ENCODE measurements at places on chromosomes 13 and 19.

GRCh38 chr19:3499738-3500428, 591 bp downstream of the DOHH start:
- DNase-seq: no peak

DNA sequence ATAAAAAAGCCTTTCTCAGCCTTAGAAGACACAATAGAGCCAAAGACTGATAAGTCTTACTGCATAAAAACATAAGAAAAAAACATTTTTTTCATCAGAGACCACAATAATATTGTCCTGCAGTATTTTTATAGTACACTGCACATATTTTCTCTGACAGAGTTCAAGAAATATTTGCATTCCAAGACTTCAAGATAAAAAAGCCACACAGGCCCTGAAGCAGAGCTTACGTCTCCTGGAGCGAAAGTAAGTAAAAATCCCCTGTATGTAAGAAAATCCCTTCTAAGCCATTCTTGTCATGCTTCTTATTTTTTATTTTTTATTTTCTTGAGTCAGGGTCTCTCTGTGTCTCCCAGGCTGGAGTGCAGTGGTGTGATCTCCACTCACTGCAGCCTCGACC, 755.9 kb downstream of the LIG4 start:
- no peak for DNase-seq

- no peak for DNase-seq
Measured at GRCh38 chr13:110272227-110272626, 34.7 kb downstream of the COL4A1 start.

- no peak for DNase-seq
Measured at GRCh38 chr13:44934724-44935123, 54.5 kb downstream of the NUFIP1 start.

GRCh38 chr19:9789066-9789465, 20.5 kb upstream of the ZNF846 start:
- DNase-seq: no peak

DNA sequence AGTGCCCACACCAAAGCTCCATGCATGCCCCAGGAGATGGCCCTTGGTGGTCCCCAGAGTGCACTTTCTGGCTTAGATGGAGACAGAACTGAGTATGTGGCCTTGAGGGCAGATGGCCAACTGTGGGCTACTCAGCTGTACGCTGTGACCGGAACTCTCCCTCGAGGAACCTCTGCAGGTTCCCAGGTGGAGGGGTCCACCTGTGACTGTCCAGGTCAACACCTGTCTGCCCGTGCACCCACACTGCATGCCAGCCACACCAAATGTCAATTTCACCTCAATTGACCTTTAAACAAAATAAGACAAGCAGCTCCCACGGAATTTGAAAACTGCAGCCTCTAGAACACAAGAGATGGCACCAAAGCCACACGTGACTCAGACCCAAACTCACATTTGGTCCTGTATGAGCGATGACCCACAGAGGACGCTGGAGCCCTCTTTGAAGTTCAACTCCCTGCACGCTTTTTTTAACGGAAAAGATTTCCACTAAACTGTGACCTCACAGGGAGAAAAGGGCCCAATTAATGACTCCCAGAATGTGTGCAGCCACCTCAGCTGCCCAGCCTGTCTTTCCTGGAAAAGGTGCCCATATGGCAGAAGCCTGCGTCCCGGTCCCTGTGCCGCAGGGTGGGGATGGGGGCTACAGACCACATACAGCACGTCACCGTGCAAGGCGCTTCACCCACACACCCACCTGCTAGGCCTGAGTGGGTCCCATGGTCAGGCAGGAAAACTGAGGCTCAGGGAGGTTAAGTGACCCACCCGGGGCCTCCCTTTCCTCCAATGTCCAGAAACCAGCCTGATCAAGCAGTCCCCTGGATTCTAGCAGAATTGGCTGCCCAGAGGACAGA, 47.7 kb downstream of the KLF2 start:
- no peak for DNase-seq

DNA sequence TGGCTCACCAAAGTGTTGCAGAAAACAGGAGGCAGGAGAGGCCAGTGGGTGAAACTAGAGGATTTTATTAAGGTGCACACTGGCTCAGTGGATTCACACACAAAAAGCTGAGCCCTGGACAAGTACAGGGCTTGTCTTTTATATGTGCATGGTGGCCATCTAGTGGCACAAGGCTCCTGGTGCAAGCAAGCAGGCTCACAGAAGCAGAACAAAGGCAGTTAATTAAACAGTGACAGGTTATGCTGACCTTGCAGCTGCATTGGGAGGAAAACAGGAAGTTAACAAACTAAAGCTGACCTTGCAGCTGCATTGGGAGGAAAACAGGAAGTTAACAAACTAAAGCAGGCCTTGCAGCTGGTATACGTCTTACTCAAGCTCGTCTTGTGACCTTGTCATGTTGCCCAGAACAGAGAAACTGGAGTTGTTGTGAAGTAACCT, 65.3 kb upstream of the ZNF681 start:
- no peak for DNase-seq

DNA sequence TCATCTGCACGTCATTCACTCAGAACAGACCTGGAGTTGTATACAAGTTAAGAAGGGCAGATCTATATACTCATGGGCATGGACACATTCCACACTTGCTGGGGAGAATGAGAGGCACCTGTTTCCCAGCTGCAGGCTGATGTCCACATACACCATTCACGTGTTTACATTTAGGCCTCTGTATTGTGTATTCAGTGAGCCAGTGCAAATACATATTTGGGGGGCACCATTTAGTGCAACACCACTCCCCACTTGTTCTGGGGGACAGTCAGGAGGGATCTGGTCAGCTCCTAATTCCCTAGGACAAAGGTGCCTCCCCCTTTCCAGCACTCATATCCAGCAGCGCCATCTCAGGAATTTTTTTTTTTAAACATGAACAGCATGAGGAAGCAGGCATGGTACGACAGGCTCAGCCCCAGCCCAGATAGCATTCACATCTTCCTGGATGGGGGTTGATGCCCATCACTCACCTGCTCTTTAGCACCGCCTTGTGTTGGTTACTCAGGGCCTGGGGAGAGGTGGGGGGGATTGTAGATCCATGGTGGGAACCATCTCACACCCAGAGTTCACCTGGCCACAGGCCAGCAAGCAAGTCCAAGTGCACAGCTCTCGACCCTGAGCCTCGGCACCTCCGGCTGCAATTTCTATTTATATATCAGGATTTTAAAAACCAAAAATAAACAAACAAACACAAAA, 56.9 kb upstream of the ZNF254 start:
- DNase-seq: no peak

- DNase-seq: no peak
Measured at GRCh38 chr19:42412227-42412626, 15.0 kb downstream of the LIPE start.

- DNase-seq: no peak
Measured at GRCh38 chr13:20426766-20427448, 98.8 kb downstream of the CRYL1 start.

GRCh38 chr19:8585894-8586750, 8.9 kb upstream of the MYO1F start:
- peak; percentile 29 for DNase-seq

DNA sequence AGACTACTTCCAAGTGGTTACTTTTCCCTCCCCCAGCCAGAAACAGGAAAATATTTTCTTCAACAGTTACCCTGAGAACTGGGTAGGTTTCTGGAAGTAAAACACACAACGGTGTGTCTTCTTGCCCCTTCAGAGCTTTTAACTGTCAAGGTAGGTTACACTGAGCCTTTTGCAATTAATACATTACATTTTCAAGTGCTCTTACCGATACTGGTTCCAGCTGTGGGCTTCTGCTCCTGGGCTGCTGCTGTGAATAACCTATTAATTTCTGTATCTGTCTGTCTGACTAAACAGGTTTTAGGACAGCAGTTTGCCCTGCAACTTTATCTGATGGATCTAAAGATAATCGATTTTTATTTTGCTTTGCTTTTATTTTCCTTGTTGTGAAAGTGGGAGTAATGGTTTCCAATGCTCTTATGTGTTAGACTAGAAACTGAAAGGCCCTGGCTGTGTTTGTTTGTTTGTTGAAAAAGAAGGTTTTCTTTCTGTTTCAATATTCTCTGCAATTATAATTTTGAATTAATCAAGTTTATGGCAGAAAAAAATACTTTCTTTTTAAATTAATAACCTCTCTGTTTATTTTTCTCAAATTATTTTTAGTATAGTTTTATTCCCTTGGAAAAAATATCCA, 196.7 kb upstream of the SLITRK6 start:
- DNase-seq: no peak

DNA sequence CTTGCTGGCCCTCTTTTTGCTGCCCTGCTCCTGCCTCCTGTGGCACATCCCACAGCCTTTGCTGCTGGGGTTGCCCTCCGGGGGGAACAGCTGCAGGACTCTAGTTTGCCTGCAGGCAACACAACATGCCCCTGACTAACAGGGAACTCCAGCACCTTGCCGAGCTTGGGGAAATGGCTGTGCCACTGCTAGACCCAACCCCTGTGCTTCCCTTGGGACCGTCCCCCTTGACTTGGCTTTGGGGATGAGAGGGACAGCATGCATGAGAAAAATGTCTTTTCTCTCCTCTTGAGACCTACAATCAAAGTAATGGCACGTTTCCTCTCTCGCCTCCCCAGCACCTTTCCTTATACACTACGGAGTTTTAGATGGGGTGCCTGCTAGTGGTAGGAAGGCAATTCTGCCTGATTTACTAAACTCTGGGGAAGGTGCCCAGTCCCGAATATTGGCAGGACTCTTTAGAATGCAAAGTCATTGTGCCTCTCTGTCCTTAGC, 12.4 kb upstream of the VWA8 start:
- DNase-seq: no peak

- DNase-seq: no peak
Measured at GRCh38 chr13:94994506-94994905, 282.2 kb upstream of the SOX21 start.

- no peak for DNase-seq
Measured at GRCh38 chr13:28077231-28077630, 23.1 kb downstream of the FLT3 start.

DNA sequence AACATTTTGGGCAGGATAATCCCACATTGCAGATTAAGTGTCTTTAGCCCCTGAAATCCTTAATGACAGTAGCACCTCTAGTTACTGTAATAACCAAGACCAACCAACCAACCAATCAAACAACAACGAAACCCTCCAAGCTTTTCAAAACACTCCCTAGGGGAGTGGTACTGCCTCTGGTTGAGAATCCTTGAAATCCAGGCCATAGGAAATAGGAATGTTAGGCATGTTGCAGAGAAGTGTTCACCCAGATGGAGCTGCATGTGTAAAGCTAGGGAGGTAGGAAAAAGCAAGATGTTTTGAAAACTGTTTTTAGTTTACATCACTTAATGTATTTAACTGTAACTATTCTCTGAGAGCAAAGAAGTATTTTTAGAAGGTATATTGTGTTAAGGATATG, 4.5 kb downstream of the LACC1 start:
- no peak for DNase-seq

DNA sequence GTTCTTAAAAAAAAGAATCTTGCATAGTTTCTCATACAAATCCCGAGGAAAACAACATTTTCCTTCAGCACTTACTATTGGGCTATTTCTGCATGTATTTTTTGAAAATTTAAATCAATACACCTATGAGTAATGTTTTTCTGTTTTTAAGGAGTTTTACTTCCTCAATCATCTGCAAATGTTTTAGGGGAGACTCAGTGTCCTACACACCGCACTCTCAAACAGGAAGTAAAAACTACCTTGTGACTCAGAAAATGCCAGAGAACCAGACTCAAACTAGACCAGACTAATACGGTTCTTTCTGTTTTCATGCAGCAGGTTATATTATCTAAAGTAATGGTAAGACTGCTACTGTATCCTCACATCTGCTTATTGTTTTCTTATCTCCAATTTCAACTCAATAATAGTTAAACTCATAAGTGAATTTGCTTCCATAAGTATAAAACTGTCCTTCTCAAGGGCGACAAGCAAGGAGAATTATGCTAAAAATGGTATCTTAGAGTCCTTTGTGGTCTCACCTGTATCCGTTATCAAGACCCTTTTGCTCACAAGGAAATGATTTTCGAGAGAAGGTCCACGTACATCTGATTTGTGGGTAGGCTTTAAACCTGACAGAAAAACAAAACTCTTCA, 52.5 kb downstream of the FLT3 start:
- DNase-seq: no peak

DNA sequence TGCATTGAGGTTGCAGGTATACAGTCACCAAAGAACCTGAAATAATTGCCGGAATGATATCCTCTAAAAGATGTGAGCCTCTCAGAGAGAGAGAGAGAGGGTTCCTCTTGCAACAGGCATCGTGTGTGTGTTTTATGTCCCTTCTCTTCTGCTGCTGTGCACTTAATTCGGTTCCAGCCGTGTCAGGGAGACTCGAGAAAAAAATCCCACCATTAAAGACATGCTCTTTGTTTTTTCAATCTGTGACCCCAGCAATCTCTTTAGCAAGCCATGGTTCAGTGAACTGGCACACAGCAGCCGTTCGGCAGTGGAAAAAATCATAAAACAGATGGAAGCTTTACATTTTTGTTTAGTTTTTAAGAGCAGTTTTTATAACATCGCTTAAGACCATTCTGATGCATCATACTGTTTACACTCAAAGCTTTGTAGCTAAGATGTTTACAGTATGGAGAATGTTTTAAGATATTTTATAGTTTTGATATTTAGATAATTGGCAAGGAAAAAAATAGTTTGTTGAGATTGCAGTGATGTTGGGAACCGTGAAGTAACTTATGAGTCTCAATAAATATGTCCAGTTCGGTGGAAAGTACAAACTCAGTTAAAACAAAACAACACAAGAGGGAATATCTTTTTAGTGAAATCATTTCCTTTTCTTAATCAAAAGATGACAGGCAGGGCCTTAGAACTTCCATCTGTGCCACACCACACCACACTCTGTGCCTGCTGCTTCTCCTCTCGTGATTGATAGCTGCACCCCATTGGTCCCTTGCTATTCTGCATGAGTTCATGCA, 31.2 kb upstream of the ZNF536 start:
- DNase-seq: no peak

GRCh38 chr19:13302526-13303270, 152.5 kb downstream of the IER2 start:
- no peak for DNase-seq

DNA sequence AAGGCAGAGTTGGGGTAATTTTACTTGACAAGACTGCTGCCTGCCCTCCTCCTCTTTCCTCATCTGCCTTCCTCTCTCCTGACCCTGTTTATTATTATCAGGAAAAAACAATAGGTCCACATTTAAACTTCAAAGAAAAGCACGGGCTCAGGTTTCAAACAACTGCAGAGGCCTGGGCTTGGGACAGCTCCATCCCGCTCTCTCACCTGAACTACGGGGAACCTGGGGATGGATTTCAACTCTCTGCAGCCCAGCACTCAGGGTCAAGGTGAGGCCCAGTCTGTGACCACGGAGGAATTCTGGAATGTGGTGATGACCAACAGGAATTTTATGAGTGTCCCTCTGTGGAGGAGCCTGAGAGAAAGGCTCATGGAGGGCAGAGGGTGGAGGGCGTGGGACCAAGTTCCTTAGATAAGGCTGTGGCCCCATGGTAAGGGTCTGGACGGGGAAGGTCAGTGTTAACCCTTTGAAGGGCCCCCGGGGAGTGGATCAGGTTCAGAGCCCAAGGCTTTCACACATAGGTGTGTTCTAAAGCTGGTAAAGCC, 220.8 kb upstream of the MAB21L1 start:
- no peak for DNase-seq

GRCh38 chr13:101875717-101876393, 423.4 kb downstream of the ITGBL1 start:
- no peak for DNase-seq

GRCh38 chr13:35865341-35866240, 265.6 kb downstream of the DCLK1 start:
- no peak for DNase-seq
